ENCODE measurements at places on chromosomes 11 and 22.

- no peak for DNase-seq
Measured at GRCh38 chr11:101618709-101619108, 34.9 kb upstream of the TRPC6 start.

DNA sequence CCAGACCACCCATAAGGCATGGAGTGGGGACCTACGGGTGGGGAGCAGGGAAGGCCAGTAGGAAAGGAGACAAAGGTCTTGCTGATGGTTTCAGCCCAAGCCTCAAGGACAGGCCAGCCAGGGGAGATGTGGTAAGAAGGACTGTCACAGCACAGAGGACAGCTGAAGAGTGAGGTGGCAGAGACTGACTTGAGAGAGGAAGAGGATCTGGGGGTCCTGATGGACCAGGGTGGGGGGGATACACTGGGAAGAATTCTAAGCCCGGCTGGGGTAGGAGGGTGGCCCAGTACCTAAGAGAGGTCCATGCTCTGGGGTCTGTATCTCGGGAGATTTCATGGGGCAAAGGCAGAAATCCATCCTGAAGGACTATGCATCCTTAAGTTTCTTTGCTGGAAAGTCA lies 66.1 kb upstream of the THY1 start:
- DNase-seq = no peak

DNA sequence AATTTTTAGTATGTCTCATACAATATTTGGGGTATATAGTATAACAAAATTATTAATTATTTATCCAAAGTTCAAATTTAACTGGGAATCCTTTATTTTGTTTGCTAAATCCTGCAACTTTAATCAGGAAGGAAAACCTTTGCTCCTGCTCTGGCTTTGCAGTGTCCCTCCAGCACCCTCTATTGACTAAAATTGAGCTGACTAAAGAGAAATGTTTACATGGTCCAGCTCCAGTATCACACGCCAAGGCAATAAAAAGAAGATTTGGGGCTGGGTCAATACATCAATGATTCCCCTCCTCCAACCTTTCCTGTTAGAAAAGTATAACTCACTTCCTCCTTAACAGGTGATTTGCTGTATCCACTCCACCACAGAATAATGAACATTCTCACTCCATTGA lies 153.0 kb upstream of the LRRC4C start:
- DNase-seq = no peak

- DNase-seq = no peak
Measured at GRCh38 chr11:22508665-22509064, 117.0 kb downstream of the FANCF start.

DNA sequence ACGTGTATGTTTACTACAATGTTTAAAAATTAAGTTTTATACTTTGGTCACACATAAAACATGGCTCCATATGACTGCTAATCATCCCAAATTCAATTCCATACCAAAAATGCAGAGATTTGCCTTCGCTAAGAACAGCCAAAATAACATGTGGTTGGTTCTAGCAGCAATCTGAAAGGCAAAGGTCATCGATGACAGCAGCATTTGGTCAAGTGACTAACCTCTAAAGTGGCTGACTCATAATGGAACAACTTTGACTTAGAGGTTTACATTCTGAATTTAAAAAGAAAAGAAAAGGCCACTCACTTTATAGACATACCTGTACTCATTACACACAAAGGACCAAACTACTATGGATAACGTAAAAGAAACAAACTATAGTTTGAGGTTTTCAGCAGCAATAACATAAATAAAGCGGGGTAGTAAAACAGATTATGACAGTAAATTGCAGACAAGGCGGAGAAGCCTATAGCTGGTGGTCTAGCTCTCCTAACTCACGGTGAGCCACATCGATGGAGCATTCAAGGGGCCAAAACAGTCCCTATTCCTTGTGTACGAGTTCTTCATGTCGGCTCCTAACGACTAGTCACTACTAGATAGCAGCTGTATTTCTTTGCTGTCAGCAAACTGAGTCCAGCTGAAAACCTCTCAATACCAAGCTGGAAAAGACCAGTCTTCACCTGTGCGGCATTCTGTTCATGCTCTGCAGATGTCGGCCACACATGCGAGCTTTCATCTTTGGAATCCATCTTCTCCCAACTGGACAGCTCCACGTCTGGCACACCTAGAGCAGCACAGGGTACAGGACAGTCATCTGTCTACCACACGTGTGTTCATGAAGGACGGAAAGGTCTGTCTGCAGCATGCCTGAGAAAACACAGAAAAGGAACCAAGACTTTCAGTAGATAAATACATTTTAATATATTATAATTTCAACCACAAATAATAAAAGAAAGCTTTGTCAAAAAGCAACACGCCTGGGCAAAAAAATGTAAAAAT lies 42.1 kb downstream of the PRDM10 start:
- DNase-seq = no peak

- no peak for DNase-seq
Measured at GRCh38 chr11:131025421-131026125, 109.3 kb upstream of the SNX19 start.

- DNase-seq = no peak
Measured at GRCh38 chr11:60634126-60634525, 65.3 kb upstream of the MS4A8 start.

- DNase-seq = peak; percentile 9
Measured at GRCh38 chr11:64268025-64268892, 16.2 kb downstream of the BAD start.

DNA sequence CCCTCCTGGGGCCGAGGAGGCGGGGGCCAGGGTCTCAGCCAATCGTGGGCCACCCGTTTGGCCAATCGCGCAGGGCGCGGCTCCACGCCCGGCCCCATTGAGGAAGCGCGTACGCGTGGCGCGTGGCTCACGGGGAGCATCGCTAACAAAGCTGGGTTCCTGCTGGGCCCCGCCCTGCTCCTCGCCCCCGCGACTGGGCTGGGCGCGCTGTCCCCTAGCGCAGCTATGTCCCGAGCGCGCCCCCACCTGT lies 614 bp upstream of the ASCL2 start:
- no peak for DNase-seq

- DNase-seq = no peak
Measured at GRCh38 chr11:94494126-94494680, 419 bp downstream of the ANKRD49 start.

GRCh38 chr11:123683428-123684170 lies 29.2 kb upstream of the SCN3B start:
- no peak for DNase-seq

DNA sequence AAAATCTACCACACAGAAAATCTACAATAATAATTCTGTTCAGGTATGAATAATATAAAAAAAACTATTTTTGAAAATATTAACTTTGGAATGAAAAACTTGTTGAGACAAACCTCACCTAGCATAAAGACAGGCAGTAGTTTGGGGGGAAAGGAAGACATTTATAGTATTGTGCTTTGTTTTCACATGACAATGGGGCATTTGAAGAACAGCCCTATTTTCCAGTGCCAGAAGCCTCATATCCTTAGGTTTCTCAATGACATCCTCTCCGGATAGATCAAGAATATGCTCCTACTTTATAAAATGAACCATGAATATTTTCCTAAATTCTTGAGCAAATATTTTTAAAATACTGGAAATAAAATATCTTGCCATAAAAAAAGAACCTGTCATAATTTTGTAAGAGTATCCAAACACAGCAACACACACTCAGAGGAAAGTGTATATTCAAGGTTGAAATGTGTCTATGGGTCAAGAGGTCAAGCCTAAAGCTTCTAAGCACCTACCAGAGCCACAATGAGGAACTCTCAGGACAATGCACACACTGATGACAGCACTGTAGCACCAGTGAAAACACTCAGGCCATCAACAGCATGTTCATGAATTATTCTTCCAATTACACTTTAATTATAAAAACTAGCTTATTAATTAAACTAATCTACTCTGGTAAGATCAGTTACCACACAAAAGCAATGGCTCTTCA lies 68.7 kb downstream of the MRTFA start:
- no peak for DNase-seq

- DNase-seq = no peak
Measured at GRCh38 chr11:115151010-115151409, 353.2 kb downstream of the CADM1 start.

GRCh38 chr11:112748713-112749543 lies 212.3 kb upstream of the NCAM1 start:
- no peak for DNase-seq

DNA sequence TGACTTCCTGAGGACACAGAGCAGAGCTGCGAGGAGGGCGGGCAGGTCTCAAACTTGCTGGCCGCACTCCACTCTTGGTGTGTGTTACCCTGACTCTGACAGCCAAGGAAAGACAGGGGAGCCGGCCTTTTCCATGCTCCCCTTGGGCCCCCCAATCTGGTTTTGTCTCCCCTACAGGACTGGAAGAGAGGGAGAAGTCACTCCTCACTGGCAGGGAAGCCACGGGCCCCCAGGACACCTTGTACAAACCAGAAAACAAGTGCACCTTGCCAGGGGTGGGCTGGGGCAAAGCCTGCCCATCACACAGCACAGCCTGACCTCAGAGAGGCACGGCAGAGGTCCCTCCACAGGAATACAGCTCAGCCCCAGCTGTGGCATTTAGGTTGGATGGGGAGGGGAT lies 20.2 kb downstream of the CBX7 start:
- no peak for DNase-seq

DNA sequence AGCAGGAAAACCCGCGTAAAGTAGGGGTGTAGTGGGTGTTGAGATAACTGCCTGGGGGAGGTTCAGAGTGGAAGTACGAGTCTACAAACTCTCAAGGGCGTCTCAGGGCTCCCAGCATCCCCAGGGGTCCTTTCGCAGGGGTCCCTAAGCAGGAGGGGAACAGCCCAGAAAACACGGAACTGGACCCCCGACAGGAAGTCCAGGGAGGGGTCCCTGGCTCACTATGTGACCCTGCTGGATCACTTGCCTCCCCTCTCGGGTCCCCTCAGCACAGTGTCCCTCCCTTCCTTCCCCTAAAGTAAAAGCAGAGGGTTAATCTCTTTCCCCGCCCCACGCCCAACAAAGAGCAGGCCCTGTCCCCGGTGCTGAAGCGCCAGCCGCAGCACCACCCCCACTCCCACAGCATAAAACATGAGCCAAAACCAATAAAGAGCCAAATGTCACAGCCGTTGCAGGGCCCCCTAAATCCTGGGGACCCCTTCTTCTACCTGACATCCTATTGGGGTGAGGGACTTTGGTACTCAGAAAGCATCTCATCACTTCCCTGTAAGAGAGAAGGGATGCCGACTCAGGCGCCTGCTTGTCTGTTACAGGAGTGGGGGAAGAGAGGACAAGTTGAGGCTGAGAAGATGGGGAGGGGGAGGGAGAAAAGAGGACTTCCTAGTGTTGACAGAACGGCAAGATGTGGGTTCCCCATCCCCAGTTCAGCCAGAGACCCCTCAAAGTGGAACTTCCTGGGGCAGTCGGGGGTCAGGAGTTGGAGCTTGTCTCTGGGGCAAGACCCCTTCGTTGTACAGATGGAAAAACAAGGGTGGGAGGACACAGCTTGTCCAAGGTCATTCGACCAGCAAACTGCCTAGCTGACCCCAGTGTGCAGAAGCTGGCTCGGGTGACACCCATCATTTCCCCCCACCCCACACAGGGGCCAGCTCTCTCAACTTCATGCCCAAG lies 1.4 kb upstream of the NEFH start:
- DNase-seq = no peak

DNA sequence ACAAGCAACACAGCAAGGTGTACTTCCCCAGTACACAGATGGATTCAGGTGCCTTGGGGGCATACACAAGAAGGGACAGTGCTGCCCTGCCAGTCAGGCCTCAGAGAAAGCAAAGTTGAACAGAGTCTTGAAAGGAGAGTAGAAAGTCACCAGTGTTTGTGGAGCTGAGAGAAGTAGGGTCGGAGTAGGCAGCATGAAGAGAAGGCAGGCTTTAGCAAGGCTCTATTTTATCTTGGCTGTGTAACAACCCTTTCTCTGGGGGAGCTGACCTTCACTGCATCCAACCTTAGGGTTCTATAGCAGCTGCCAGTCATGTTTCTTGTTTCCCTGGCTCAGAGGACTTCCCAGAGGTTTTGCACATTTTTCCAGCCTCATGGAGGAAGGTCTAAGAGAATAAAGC lies 77.4 kb upstream of the BLID start:
- DNase-seq = no peak

DNA sequence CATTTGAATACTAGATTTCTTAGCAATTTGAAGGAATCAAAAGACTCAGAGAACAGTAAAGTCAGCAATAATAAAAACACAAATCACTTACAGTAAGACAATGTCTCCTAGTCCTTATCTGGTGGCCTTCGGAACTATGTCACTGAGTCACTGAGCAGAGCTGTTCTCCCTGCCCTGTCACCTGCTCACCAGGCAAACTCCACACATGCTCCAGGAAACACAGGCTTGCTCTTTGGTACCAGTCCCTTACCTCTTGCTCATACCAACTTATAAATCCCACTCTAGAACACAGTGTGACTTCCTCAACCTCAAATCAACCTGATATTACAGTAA lies 81.1 kb upstream of the CHRM4 start:
- DNase-seq = no peak

GRCh38 chr11:14336507-14337503 lies 22.2 kb downstream of the RRAS2 start:
- no peak for DNase-seq

GRCh38 chr11:2685051-2685450 lies 14.7 kb downstream of the KCNQ1OT1 start:
- no peak for DNase-seq

DNA sequence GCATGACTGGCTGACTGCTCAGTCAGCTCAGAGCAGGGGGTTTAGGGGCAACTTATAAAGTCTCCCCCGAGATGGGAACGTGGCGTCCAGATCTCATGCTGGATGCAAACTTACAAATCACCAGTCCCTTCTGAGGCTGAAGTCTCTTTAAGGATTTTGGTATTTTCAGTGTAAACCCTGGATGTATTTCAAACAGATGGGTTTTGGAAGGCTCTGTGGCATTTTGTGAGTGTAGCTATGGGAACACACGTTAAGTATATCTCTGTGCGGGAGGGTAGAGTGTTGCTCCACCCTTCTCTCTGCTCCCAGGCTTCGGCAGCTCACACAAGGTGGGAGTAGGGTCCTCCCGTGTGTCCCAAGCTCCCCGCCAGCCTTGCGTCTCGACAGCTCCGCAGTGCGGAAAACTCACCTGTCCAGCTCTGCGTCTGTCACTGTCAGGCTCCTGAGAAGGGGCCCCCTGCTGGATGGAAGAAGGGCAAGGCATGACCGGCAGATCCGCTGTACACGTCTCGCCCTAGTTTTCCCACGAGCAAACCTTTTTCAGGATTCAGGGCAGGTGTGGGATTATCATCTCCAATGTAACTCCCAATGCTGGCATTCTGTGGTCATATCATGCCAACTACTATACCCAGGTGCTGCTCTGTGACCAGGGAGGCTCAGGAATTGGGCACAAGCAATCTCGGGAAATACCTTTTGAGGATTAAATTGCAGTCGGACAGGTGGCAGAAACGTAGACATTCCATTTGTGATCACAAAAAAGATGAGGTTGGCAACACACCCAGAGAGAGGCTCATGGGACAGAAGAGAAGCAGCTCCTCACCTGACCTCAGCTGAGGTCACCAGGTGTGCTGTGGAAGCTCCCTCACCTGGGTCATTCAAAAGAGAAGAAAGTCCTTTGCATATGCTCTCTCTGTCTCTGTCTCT lies 313.9 kb upstream of the B3GAT1 start:
- DNase-seq = no peak
